Right ventricle myocardium inferior (tissue), 1 donor: ENCODE measurements at places on chromosomes 2 and 18. TPM values are rescaled to one million over a fixed set of nuclear protein-coding genes. Genes with fewer than 3 reads are reported as not detected.
A peak's percentile ranks its signal among the peaks of the same experiment; 100 is the strongest.

Gene SLC16A14
- 5.4 TPM for total RNA-seq

DNA sequence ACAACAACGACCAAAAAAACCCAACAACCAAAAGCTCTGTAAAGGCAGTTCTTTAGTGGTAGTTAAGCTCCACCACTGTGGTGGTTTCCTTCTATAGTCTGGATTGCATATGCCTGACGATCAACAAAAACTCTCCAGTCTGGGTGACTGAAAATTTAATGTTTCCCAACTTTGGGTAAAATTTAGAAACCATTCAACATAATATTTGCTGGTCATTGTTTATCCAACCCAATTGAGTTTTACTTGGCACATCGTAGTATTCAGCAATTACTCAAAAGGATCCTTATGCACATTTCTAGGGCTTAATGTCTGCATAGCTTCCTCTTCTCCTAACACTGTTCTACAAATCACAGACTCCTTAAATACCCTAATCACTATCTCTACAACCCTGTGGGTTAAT is 1080.2 kb upstream of the NRXN1 start:
- DNase-seq = no peak

DNA sequence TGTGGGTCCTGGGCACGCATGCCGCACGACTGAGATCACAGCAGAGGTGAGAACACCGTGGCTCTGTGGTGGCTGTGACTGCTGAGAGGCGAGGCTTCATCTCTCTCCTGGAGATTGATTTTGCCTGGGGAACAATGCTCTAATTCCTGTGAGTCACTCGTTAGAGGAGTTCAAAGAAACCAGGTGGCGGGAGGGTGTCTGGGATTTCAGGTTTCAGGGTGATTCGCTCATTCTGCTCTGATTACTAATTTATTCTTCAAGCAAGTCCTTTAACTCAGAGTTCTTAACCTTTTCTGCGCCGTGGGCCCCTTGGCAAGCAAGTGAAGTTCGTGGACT is 56.3 kb downstream of the GLI2 start:
- no peak for DNase-seq

Gene SIX3
- total RNA-seq = not detected

DNA sequence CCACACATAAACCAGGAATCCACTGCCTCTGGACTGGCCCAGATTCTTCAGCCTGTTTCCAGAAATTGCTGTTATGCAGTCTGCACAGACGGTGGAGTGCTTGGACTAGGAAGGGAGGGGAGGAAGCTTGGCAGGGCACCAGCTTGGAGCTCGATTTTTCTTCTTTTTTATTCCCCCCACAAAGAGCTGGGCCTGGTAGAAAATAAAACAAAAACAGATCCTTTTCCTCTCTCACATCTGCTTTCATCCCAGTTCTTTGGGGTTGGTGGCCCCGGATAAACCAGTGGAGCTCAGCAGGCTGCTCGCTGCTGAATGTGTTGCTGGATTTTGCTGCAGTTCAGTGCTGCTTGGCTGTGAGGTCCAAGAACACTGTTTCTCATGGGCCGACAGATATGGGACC is 16.0 kb downstream of the LRRTM1 start:
- DNase-seq = no peak

GRCh38 chr18:8501044-8501443 is 108.2 kb upstream of the RAB12 start:
- DNase-seq = no peak

Gene REG3A
- total RNA-seq = not detected

DNA sequence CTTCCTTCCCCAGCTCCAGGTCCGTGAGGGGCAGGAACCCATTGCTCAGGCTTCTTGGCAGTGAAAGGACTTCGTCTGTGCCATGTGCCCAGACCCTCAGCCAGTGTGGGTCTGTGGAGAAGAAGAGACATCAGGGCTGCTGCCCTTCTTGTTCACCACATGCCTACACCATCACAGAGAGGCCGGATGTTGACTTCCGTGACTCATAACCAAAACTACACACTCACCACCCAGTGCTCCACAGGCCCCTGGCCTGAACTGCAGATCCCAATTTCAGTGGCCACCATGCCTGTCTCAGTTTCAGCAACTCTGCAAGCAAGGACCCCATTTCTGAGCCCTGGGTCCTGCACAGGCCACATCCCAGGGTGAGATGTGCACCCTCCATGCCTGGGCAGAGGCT is 332.6 kb upstream of the SALL3 start:
- no peak for DNase-seq

Gene MYO7B
- 0.46 TPM for total RNA-seq

Gene MC5R
- total RNA-seq = not detected

GRCh38 chr18:55088000-55088401 is 128.7 kb upstream of the CCDC68 start:
- DNase-seq = no peak

DNA sequence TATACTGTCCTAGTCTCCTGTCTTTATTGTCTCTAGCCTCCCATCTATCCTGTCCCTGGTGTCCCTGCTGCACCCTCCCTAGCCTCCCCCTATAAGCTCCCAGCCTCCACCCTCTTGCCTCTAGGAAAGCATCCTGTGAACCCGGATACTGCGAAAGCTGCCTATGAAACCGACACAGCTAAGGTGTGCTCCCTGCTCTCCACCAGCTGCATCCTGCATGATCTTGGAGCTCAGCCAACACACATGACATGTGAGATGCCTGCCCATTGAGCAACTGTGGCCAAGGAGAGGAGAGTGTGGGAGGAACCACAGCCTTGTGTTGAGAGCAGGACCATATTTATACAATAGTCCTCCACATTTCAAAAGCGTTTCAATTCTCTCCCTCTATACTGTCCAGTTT is 187.1 kb downstream of the ZBTB7C start:
- peak; percentile 58 for DNase-seq

Gene IL1RL1
- total RNA-seq = 1.7 TPM

Gene ACMSD
- not detected for total RNA-seq

Gene ST3GAL5
- 6.8 TPM for total RNA-seq

GRCh38 chr2:229586012-229586411 is 128.3 kb downstream of the DNER start:
- no peak for DNase-seq

DNA sequence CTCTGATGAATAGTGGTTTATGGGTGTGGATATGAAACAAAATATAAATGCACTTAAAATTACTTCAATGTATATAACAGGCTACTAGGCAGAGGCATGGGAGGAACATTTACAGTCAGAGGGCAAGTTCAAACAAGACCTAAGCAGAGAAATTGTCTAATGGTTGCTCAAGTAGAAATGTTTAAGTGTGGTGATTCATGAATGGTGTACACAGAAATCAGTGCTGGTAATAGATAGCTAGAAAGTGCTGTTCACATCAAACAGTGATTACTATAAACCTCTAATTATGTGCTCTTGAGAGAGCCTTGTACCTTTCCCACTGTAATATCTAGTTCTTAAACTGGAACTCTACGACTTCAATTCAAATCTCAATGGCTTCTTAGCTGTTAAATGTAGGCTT is 485.1 kb downstream of the NRXN1 start:
- no peak for DNase-seq

- no peak for DNase-seq
Observed at GRCh38 chr2:65866148-65866547, 433.7 kb upstream of the SPRED2 start.

DNA sequence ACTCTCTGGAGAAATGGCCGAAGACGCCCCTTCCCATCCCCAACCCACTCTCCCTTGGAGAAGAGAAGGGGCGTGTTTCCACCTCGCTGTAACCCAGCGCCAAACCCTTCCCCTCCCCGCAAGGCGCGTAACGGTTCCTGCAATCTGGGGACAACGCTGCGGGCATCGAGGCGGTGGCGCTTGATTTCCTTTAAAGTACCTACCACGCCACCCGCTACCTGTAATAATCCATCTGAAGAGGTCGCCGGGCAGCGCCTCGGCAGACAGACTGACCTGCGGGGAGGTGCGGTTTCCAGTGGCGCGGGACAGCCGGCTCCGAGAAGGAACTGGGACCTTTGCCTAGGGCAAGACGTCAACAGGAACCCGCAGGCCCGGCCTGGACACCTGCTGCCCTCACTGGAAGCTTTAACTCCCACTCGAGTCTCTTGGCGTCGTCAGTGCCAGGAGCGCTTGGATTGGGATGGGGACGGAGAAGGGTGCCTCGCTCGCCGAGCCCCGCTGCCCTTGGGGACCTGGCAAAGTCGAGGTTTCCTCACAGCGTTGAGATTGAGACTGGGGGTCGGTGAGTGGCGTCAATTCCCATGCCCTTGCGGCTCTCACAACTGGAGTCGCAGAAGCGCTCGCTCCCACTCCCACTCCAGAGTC is at the start of gene CYP1B1:
Gene CYP1B1 (minus strand): TSS at position 645 of the 645 bp plus-strand sequence. CDS start 763 bp downstream, outside the sequence.
- DNase-seq = peak; percentile 80

Gene RAMP1
- 139 TPM for total RNA-seq

GRCh38 chr2:156702541-156702940 is 266.4 kb downstream of the GPD2 start:
- DNase-seq = no peak

Gene LDLRAD4
- 29.6 TPM for total RNA-seq

Gene DNER
- 3.3 TPM for total RNA-seq

DNA sequence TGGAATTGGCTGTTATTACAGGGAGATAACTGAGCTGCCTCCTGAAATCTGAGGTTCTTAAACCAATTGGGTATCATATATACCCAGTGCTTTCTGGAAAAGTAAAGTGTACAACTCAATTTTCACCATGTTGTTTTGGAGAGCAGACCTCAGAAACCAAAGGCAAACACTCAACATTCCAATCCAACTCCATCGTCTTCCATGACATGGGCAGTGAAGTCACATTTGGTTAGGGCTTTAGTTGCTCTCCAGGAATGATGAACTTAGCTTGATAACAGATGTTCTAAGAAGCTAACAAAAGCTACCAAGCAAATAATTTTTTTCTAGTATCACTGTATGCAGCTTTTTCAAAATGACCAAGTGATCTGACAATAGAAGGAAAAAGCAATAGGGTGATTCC is 107.0 kb upstream of the SLC35G4 start:
- no peak for DNase-seq

DNA sequence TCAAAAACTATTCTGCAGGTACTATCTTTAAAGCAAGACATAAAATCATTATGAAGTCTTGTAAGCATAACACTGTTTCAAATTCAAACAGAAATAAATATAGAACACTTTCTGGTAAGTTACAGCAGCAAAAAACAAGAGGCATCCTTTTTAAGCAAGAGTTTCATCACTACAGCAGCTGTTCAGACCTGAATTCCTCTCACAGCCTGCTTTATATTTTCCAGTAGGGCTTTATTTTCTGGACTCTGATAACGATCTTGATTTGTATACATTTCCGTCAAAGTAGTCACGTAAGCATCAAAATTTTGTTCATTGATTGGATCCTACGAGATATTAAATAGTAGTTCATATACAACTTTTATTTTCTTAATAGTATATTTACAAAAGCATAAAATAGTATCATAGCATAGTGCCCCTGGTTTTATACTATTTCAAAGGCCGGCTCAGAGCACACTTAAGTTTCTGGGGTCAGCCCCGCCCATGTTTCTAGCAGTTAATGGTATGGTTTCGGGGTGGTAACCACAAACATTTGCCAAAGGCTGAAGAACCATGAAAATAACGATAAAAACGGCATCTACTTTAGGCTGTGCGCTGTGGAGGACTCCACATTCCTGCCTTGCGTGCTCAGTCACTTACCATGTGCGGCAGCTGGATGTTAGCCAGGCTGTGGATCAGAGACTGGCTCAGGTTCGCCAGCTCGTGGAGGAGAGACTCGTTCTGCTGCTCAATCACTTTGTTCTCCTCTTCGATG is 47.5 kb upstream of the PXDN start:
- no peak for DNase-seq

DNA sequence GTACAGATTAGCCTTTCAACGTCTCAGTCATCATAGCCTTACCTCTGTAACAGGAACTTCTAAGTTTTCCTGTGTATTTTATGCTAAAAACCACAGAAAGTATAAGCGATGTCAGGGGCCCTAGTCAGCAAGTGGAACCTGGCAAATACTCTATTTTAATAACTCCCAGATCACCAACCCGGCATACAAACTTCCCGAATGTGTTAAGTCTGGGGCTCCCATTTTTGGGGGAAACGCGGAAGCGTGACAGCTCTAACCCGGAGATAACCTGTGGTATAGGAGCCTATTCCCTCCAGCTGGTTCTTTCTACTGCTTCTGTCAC is 574 bp downstream of the NIFK start:
- no peak for DNase-seq

GRCh38 chr2:105857076-105857740 is 112.5 kb downstream of the NCK2 start:
- no peak for DNase-seq

DNA sequence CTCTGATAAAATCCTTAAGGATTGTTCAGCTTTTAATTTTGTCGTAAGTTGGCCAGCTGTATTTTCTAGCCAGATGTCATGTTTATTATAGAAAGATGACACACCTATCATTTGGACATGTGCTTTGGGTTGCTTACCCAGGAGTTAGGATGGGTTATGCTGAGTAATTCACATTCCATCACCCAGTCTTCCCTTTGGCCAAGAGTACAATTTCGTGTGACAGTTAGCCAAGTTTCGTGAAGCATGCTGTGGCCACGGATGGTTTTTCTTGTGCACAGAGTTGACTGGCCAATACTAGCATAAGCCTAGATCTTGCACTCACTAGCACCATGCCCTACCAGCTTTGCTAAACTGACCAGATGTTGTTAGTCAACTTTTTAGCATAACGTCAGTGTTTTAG is 5.8 kb downstream of the MAPRE3 start:
- no peak for DNase-seq

GRCh38 chr2:148515976-148516375 is 128.6 kb upstream of the EPC2 start:
- no peak for DNase-seq

GRCh38 chr2:241870081-241870541 is 582 bp downstream of the RTP5 start:
- DNase-seq = peak; percentile 55

Gene ABCG8
- 0.32 TPM for total RNA-seq

Gene CDKL4
- 0.22 TPM for total RNA-seq

- no peak for DNase-seq
Observed at GRCh38 chr2:33443274-33443829, 33.1 kb upstream of the RASGRP3 start.

DNA sequence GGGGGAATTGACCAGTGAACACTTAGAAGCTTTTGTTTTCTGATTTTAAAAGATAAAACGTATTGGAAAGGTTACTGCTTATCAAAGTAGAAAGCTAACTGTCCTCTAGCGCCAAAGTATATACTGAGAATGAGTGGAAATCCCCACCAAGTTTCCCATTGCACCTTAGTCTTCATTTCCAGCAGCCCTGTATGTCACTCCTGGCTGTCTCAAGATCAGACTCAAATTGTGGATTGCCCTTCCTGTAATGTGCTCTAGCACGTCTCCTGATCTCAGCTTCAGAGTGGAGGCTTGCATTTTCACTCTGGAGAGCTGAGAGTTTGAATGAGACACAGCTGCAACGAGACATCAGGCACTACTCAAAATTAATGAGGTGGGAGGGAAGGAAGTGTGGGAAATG is 26.6 kb downstream of the MFF start:
- no peak for DNase-seq

DNA sequence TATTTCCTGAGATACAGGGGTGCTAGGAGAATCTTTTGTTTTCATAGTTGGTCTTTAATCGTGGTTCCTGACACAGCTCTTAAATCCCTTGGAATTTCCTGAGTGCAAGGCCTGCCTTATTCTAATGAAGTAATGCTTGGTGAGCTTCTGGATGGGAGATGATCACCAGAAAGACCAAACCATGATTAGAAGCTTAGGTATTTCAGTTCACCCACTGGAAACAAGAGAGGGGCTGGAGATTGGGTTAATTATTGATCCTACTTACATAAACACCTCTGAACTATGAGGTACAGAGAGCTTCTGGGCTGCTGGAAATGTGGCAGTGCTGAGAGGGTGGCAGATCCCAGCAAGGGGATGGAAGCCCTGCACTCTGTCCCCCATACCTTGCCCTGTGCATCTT is 406.8 kb downstream of the THSD7B start:
- DNase-seq = no peak
